ENCODE measurements at places on chromosomes 2 and 18.

GRCh38 chr2:17208511-17208910 is 309.7 kb downstream of the RAD51AP2 start:
- no peaks in the 10 kb centered on the region for H3K4me1 ChIP-seq
- H3K27me3 ChIP-seq, result no peaks in the 10 kb centered on the region
- no peak for DNase-seq
- no peak overlapping the region for H3K27ac ChIP-seq
- H3K36me3 ChIP-seq, result no peaks in the 10 kb centered on the region

- H3K27me3 ChIP-seq, result no peaks in the 10 kb centered on the region
- H3K4me1 ChIP-seq, result no peaks in the 10 kb centered on the region
- no peak overlapping the region for H3K4me3 ChIP-seq
- DNase-seq, result no peak
- no peaks in the 10 kb centered on the region for H3K36me3 ChIP-seq
- H3K27ac ChIP-seq, result no peak overlapping the region
These were observed 41.8 kb upstream of the COPS8 start for GRCh38 chr2:237043866-237044265.

GRCh38 chr18:49973592-49973991 is 160.3 kb upstream of the ACAA2 start:
- no peaks in the 10 kb centered on the region for H3K36me3 ChIP-seq
- no peaks in the 10 kb centered on the region for H3K4me1 ChIP-seq
- H3K27me3 ChIP-seq, result no peaks in the 10 kb centered on the region

- no peaks in the 10 kb centered on the region for H3K36me3 ChIP-seq
- no peak for DNase-seq
- H3K27me3 ChIP-seq, result no peaks in the 10 kb centered on the region
- no peak overlapping the region for H3K4me3 ChIP-seq
These were observed 72.6 kb downstream of the ANKRD44 start for GRCh38 chr2:197238043-197238365.

- no peak overlapping the region for H3K4me3 ChIP-seq
- no peaks in the 10 kb centered on the region for H3K27me3 ChIP-seq
- H3K36me3 ChIP-seq, result no peaks in the 10 kb centered on the region
- no peak for DNase-seq
These were observed 82.6 kb downstream of the MBP start for GRCh38 chr18:77049938-77050337.

DNA sequence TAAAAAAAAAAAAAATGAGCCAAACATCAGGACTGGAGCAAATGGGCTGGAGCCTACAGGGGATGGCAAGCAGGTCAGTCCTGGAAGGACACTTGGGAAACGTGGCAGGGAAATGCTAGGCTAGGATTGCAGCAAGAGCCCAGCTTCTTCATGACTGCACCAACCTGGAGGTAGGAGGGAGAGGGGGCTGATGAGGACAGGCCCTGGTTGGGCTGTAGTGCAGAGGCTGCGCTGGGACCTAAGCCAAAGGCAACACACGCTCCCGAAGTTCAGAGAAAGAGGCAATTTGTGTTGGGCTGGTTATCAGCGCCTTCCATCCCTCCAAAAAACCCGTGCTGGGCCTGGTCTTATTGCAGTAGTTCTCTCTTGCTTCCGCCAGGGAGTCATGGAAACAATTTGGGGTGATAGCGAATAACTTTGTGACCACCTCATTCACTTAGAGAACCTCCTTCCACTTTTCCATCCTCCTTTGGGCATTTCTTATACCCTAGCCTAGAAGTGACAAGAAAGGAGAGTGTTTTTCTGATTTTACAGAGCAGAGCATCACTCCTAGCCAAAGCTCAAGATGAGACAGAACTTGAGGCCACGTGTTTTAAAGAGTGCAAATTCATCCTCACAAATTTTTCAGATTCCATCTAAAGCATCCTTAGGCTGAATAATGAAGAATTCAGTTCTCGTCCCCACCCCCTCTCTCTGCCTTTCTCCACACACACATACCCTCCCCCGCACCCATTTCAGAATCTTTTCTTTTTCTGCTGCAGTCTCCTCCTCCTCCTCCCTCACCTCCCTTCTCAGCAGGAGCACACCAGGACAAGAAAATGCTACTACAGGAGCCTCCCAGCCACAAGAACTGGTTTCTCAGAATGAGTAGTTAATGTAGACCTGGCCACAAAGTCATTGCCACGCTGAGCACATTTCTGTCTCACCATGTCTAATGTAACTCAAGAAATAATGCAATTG is 82.5 kb upstream of the STPG4 start:
- no peaks in the 10 kb centered on the region for H3K27me3 ChIP-seq
- H3K4me1 ChIP-seq, result peaks cover 4% of the 10 kb centered on the region
- no peak for DNase-seq
- no peak overlapping the region for H3K27ac ChIP-seq
- H3K36me3 ChIP-seq, result no peaks in the 10 kb centered on the region

DNA sequence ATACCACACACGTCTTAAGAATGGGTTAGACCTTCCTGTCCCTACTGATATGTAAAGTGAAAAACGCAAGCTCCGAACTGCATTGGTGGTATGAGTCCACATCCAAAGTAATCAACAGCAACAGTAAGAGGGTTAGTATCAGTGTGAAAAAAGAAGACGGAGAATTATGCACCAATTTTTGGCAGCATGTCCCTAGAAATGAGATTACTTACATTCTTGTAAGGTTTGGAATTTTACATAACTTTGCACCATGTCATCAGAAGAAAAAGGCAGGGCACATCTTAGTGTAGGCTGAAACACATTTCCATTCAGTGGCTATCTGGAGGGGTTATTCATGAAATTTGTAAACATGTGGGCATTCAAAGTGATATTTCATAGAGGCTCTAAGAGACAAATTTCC is 88.2 kb downstream of the LONRF2 start:
- no peaks in the 10 kb centered on the region for H3K36me3 ChIP-seq
- peaks cover 1% of the 10 kb centered on the region for H3K27me3 ChIP-seq
- no peak overlapping the region for H3K4me3 ChIP-seq
- no peaks in the 10 kb centered on the region for H3K4me1 ChIP-seq
- DNase-seq, result no peak

Measured in RWPE2 (cell line).